HCT116 (cell line): ENCODE measurements at places on chromosomes 4 and X.
A peak's percentile ranks its signal among the peaks of the same experiment; 100 is the strongest.

GRCh38 chr4:172780566-172781081 is 388.0 kb upstream of the GALNT7 start:
- DNase-seq = no peak

GRCh38 chr4:61273233-61273632 is 73.1 kb downstream of the ADGRL3 start:
- no peak for DNase-seq

- no peak for DNase-seq
Measured at GRCh38 chr4:52103319-52103718, 52.2 kb downstream of the SPATA18 start.

GRCh38 chr4:174940002-174940401 is 21.8 kb downstream of the ADAM29 start:
- DNase-seq = no peak

- DNase-seq = no peak
Measured at GRCh38 chrX:22686138-22686541, 313.6 kb upstream of the DDX53 start.

DNA sequence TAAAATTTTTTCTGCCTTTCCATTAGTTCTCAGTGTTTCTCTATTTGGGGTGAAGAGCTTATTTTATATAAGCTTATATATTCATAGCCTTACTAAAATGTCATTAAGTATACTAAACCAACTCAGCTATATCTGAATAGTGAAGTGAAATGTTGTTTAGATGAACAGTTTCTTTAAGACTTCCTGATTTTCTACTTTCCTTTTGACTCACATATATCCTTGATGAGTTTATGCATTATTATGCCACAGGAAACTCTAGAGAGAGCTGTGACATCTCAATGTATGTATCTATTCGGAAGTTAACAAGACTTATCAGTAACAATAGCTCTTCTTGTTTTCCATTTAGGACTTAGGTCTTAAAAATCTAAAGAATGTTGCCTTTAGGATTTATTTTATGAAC is 1491.8 kb upstream of the IGFBP7 start:
- DNase-seq = no peak

- DNase-seq = no peak
Measured at GRCh38 chr4:3107271-3107670, 32.8 kb downstream of the HTT start.

DNA sequence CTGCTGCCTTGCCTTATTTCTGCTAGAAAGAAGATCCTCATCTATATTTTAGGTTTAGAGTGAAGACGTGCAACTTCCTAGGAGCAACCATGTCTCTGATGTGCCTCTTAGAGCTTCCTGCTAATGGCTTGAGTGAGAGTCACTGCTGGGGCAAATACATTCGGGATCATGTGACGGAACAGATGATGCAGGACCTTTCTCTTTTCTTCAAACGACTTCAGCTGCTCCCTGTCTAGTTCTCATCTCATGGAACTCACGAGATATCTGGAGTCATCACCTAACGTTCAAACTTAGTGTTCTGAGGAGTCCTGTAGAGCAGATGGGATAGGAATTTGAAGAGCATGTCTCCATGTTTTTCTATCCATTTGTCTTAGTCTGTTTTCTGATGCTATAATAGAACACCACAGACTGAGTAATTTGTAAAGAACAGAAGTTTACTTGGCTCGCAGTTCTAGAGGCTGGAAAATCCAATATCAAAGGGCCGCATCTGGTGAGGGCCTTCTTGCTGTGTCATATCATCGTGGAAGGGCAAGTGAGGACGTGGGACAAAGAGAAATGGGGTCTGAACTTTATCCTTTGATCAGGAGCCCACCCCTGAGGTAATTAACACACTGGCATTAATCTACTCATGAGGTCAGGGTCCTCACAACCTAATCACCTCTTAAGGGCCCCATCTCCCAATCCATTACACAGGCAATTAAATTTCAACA is 43.5 kb upstream of the SCRG1 start:
- DNase-seq = no peak

GRCh38 chr4:122633211-122633610 is 12.3 kb upstream of the IL21 start:
- no peak for DNase-seq

- DNase-seq = no peak
Measured at GRCh38 chr4:104905546-104905945, 241.1 kb upstream of the TET2 start.

GRCh38 chr4:27048429-27049238 is 188.0 kb downstream of the STIM2 start:
- peak; percentile 21 for DNase-seq

DNA sequence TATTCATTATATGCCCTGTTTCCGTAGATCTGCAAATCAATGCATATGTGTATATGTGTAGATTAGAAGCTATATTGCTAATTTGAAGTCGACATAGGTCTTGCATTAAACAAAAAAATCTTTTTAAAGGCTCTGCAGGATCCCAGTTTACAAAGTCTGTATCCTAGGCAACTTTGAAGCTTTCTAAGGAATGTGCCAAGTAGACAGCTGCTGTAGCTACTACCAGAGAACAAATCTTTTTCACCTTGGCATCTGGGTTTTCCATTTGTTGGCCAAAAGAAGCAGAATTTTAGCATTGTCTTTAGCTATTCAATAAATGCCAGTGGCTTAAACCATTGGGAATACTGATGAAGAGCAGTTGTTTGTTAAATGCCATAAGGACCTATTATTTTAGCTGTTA is 88.0 kb downstream of the NAA11 start:
- DNase-seq = no peak

DNA sequence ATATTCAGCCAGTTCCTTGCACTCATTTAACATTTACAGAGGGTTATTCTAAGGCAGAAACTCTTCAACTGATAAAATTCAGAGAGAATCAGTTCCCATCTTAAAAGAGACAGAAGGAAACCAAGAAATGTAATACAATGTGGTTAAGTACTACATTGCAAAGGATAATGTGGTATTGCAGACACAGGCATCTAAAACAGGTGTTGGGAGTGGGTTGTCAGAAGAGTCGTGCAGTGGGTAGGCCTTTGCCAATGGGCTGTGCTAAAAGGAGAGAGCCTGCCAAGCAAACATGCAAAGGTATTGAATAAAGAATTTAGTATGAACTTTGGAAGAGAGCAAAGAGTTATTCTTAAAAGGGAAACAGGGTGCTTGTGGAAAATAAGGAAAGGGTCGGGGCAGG is 1044.4 kb upstream of the DIAPH2 start:
- no peak for DNase-seq

- DNase-seq = peak; percentile 12
Measured at GRCh38 chrX:48540028-48540375, 488 bp downstream of the TBC1D25 start.

DNA sequence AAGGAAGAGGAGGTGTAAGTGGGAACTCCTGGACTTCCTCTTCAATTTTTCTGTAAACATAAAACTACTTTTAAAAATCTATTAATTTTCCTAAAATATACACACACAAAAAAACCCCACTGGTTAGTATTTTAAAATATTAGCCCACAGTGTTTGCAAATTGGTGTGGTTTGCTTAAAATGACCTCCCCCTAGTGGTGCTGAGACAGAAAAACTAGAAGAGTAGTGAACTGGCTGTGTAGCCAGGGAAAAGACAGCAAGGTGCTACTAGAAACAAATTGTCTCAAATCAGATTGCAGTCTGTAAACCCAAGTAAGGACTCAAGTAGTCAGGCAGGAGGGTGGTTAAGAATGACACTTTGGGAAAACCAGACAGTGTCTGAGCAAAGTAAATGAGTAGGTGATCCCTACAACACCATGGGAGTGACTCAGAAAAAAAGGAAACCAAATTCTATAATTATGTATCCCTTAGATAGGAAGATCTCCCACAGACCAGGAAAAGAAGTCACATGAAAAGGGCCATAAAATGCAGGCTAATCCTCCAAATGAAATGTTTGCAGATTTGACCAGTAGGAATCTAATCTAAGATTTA is 26.0 kb downstream of the AMTN start:
- DNase-seq = peak; percentile 31

DNA sequence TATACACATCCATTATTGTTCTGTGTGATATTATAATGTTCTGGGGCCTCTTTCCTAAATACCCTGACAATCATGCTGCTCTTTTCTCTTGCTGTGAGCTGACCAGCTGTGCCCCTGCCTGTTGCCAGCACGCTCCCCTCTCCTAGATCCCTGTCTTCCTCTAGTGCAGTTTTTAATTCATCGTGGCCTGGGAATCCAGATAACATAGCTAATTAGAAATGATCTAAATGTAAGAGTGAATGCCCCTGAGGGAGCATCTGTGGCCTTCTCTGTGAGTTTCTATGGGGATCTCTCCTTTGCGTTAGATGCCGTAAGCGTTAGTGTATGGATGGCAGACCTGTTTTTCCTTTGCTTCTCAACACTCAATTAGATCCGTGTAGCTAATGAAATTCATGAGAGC is 434.3 kb downstream of the SPRY1 start:
- no peak for DNase-seq
